ENCODE measurements at places on chromosomes 2 and 18. TPM values are rescaled to one million over a fixed set of nuclear protein-coding genes. Genes with fewer than 3 reads are reported as not detected.

CD28 gene
- 0.24 TPM for total RNA-seq

HOXD13 gene
- not detected for total RNA-seq

LIPG gene
- 48.0 TPM for total RNA-seq

C1D gene
- total RNA-seq, result 27.0 TPM

HOXD1 gene
- total RNA-seq, result 7.6 TPM

FAM117B gene
- 28.0 TPM for total RNA-seq

SCN2A gene
- 1.7 TPM for total RNA-seq

ERICH2 gene
- total RNA-seq, result 78.8 TPM

DTYMK gene
- 30.0 TPM for total RNA-seq

KLHL41 gene
- total RNA-seq, result 1.7 TPM

RAX gene
- total RNA-seq, result not detected

SDC1 gene
- total RNA-seq, result 8.7 TPM

NCKAP5 gene
- total RNA-seq, result 6.3 TPM

DRC1 gene
- total RNA-seq, result 18.7 TPM

EN1 gene
- total RNA-seq, result 0.71 TPM

MAPK4 gene
- total RNA-seq, result 18.1 TPM

MC5R gene
- total RNA-seq, result 0.74 TPM

HRH4 gene
- 0.37 TPM for total RNA-seq

APCDD1 gene
- 12.5 TPM for total RNA-seq

IGFBP5 gene
- 169 TPM for total RNA-seq

TEX44 gene
- 248 TPM for total RNA-seq

CUL3 gene
- total RNA-seq, result 256 TPM

SLC66A3 gene
- total RNA-seq, result 38.9 TPM

AMER3 gene
- total RNA-seq, result 3.5 TPM

ADD2 gene
- total RNA-seq, result 6.1 TPM

TCF23 gene
- total RNA-seq, result 5.5 TPM

SCRN3 gene
- 20.2 TPM for total RNA-seq

ACTR1B gene
- 81.0 TPM for total RNA-seq

CXCR1 gene
- not detected for total RNA-seq

DARS1 gene
- total RNA-seq, result 45.7 TPM

EPB41L5 gene
- 73.6 TPM for total RNA-seq

C2orf72 gene
- 6.9 TPM for total RNA-seq

LRP2 gene
- total RNA-seq, result 9.3 TPM

MBD2 gene
- total RNA-seq, result 59.1 TPM

FTCDNL1 gene
- 9.7 TPM for total RNA-seq

PLGLB2 gene
- total RNA-seq, result 1.3 TPM

GAREM1 gene
- 16.2 TPM for total RNA-seq

BZW1 gene
- total RNA-seq, result 284 TPM

SMAD4 gene
- total RNA-seq, result 270 TPM

REG1B gene
- not detected for total RNA-seq

RTP5 gene
- 0.93 TPM for total RNA-seq

DYNAP gene
- total RNA-seq, result not detected
